Mammary microvascular endothelial cell (primary cell): ENCODE measurements at places on chromosomes 1 and 21. TPM values are rescaled to one million over a fixed set of nuclear protein-coding genes. Genes with fewer than 3 reads are reported as not detected.

FAM89A gene
- total RNA-seq: 8.7 and 9.8 TPM in 2 replicates

ARMH1 gene
- total RNA-seq: not detected in 2 replicates

MPL gene
- total RNA-seq: not detected in 2 replicates

SLC25A24 gene
- 45.6 and 51.4 TPM in 2 replicates for total RNA-seq

OR14K1 gene
- not detected in 2 replicates for total RNA-seq

KRTAP10-1 gene
- total RNA-seq: not detected in 2 replicates

S100A7 gene
- total RNA-seq: not detected in 2 replicates

FGGY gene
- 4.4 and 4.7 TPM in 2 replicates for total RNA-seq

PTPRU gene
- 0.25 and 3.8 TPM in 2 replicates for total RNA-seq

FRRS1 gene
- 1.8 and 5.2 TPM in 2 replicates for total RNA-seq

FCGR2B gene
- not detected in 2 replicates for total RNA-seq

ZNF697 gene
- total RNA-seq: 12.6 and 15.3 TPM in 2 replicates

OR2L13 gene
- not detected in 2 replicates for total RNA-seq

PRDM2 gene
- 8.3 and 9.5 TPM in 2 replicates for total RNA-seq

TRIM67 gene
- total RNA-seq: not detected in 2 replicates

BCL2L15 gene
- total RNA-seq: 0.07 TPM in 1 of 2 replicates, not detected in the other

FCRL4 gene
- not detected in 2 replicates for total RNA-seq

RGS8 gene
- total RNA-seq: not detected in 2 replicates
